ENCODE measurements at places on chromosomes 7 and 10. TPM values are rescaled to one million over a fixed set of nuclear protein-coding genes. Genes with fewer than 3 reads are reported as not detected.

PPP1R17 gene
- total RNA-seq: not detected

TPST1 gene
- 16.7 TPM for total RNA-seq

UPK3B gene
- 16.6 TPM for total RNA-seq

DNA sequence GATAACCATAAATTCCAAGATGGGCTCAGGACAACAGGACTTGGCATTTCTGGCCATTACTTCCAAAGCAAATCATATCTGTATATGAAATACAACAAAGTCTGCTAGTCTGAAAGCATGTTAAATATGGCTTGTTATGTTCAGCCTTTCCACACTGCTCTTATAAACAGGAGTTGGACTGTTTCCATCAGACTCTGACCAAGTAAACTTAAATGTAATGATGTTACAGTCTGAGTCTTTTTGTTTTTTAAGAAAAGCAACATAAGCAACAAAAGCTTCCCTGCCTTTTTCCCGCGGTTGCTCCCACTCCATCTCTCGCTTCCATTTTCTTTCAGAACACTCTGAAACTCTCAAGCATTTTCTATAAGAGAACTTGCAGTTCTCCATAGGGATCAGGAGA, 8.1 kb upstream of the CDCA7L start:
- DNase-seq: no peak
- H3K36me3 ChIP-seq: no peaks in the 10 kb centered on the region
- no peaks in the 10 kb centered on the region for H3K4me1 ChIP-seq
- no peak overlapping the region for H3K4me3 ChIP-seq
- H3K27me3 ChIP-seq: no peaks in the 10 kb centered on the region

SGMS1 gene
- 72.3 TPM for total RNA-seq

UMAD1 gene
- 21.6 TPM for total RNA-seq

- no peak for DNase-seq
- H3K27ac ChIP-seq: no peak overlapping the region
- no peaks in the 10 kb centered on the region for H3K36me3 ChIP-seq
- no peaks in the 10 kb centered on the region for H3K27me3 ChIP-seq
- no peak overlapping the region for H3K4me3 ChIP-seq
Measured at GRCh38 chr7:36755484-36755883, 31.2 kb upstream of the AOAH start.

- DNase-seq: no peak
- no peaks in the 10 kb centered on the region for H3K4me1 ChIP-seq
- H3K27me3 ChIP-seq: no peaks in the 10 kb centered on the region
- no peak overlapping the region for H3K27ac ChIP-seq
Measured at GRCh38 chr10:16910793-16911164, 93.6 kb upstream of the RSU1 start.

GRCh38 chr7:139948587-139949335, 114.0 kb downstream of the PARP12 start:
- no peaks in the 10 kb centered on the region for H3K36me3 ChIP-seq
- no peak overlapping the region for H3K27ac ChIP-seq
- H3K4me1 ChIP-seq: no peaks in the 10 kb centered on the region

NUTM2E gene
- not detected for total RNA-seq

CHCHD2 gene
- total RNA-seq: 199 TPM

BLNK gene
- total RNA-seq: 11.2 TPM

HYAL4 gene
- not detected for total RNA-seq

- H3K4me1 ChIP-seq: no peaks in the 10 kb centered on the region
- no peaks in the 10 kb centered on the region for H3K27me3 ChIP-seq
- no peak overlapping the region for H3K4me3 ChIP-seq
- no peak for DNase-seq
- H3K36me3 ChIP-seq: no peaks in the 10 kb centered on the region
Measured at GRCh38 chr7:25809441-25809840, 342.6 kb upstream of the NFE2L3 start.

DNA sequence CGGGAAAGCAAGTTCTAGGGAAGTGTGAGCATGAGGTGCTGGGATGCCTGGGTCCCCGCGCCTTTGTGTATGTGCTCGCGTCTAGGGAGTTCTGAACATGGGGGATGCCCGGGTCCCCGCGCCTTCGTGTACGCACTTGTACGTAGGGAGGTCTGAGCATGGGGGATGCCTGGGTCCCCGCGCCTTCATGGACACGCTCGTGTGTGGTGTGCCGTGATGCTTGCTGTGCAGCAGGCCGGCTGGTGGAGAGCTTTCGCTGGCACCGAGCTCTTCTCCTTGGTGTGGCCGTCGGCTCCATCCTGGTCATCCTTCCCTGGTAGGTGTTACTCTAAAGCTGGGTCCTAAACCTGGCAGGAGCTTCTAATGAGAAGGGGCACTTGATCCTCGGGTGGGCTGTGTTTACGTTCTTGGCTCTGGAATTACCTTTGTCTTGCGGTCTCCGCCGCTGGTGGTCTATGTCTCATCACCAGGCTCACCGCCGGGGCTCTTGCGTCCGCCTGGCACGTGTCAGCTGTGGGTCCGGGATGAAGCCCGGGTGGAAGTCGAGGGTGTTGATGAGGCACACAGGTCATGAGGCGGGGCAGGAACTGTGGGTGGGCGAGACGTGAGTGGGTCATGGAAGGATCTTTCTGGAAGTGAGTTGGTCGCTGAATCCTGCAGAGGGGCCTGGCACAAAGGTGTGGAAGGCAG, 63.5 kb downstream of the DNAJB6 start:
- no peak overlapping the region for H3K4me3 ChIP-seq
- H3K36me3 ChIP-seq: peaks cover 53% of the 10 kb centered on the region
- DNase-seq: no peak
- H3K27me3 ChIP-seq: no peaks in the 10 kb centered on the region
- H3K4me1 ChIP-seq: peaks cover 28% of the 10 kb centered on the region

GRCh38 chr10:110421512-110422138, 76.1 kb upstream of the DUSP5 start:
- DNase-seq: no peak
- no peaks in the 10 kb centered on the region for H3K36me3 ChIP-seq
- H3K4me3 ChIP-seq: no peak overlapping the region
- no peaks in the 10 kb centered on the region for H3K27me3 ChIP-seq

CDH23 gene
- total RNA-seq: 9.4 TPM

WNT8B gene
- total RNA-seq: 0.18 TPM

DNA sequence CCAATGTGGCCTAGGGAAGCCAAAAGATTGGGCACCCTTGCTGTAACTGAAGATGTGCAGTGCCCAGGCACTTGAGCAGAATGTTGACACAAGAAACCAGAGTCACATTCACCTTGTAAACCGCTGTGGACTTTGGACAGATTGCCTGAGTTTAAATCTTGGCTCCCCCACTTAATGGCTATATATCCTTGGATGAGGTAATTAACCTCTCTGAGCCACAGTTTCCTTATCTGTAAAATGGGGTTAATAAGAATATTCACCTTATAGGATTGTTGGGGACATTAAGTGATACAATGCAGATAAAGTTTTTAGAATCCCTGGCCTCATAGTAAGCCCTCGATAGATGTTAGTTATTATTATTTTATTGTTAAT, 331.0 kb downstream of the LRMDA start:
- no peaks in the 10 kb centered on the region for H3K27me3 ChIP-seq
- H3K4me1 ChIP-seq: no peaks in the 10 kb centered on the region
- DNase-seq: no peak
- no peak overlapping the region for H3K27ac ChIP-seq
- H3K4me3 ChIP-seq: no peak overlapping the region

GRCh38 chr7:70092314-70093204, 494.3 kb downstream of the AUTS2 start:
- no peak for DNase-seq

DNA sequence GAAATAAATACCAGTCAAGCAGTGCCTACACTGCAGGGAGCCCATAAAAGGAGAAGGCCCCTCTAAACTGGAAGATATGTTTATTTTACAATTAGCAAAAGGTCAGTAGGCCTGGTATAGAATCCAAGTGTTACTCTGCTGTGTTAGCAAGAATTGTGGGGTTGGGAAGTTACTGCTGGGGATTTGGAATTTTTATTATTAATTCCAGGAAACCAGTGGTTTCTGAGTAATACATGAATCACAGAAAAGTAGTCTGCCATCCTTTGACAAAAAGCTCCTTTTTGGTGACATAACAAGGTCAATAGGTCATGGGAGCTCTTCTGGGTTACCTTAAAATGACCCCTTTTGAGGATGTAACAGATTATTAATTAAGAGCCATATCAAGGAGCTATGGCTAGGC, 67.4 kb downstream of the ZNF92 start:
- H3K36me3 ChIP-seq: no peaks in the 10 kb centered on the region
- H3K27ac ChIP-seq: no peak overlapping the region
- DNase-seq: no peak
- H3K4me1 ChIP-seq: no peaks in the 10 kb centered on the region
- H3K27me3 ChIP-seq: no peaks in the 10 kb centered on the region

PTN gene
- 6.3 TPM for total RNA-seq

DNA sequence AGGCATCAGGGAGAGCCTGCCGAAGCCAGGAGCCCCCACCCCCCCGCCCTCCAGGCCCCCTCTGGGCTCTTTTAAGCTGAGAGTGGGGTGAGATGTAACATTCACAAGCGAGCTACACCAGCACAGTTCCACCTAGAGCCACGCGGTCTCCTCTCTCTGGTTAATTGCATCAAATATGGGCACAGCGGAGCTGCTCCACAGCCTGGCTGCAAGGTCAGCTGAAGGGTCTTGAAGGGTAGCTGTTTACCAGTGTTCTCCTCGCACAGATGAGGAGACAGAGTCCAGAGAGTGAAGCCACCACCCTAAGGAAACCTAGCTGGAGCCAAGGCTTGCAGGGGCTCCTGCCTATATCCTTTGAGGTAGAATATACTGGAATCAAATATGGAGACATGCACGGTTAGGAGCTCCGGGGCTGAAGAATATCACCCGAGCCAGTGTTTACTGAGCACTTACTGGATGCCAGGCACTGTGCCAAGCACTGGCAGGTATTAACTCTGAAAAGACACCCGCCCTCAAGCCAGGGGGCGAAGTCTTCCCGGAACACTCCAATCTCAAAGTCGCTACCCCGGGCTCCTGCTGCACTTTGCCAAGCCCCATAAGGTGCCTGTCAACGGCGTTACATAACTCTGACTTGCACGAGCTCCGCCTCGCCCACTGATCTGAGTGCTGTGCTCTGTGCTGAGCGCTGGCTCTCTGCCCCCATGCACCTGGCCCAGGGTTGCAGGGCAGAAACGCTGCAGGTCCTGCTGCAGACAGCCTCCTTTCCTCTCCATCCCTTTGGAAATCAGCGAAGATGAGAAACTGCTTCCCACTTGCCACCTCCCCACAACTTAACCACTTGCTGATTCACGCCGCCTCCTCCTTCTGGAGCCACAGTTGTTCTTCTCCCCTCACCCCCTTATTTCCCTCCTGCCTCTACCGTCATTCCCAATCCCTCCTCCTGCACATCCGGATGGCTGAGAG, 5.4 kb downstream of the CHST15 start:
- no peaks in the 10 kb centered on the region for H3K27me3 ChIP-seq
- peak; percentile 88 for DNase-seq
- H3K27ac ChIP-seq: peak overlapping the region; percentile 24
- H3K36me3 ChIP-seq: no peaks in the 10 kb centered on the region

FAM20C gene
- 42.9 TPM for total RNA-seq

- H3K36me3 ChIP-seq: no peaks in the 10 kb centered on the region
- no peak for DNase-seq
- no peaks in the 10 kb centered on the region for H3K27me3 ChIP-seq
- H3K27ac ChIP-seq: no peak overlapping the region
- no peak overlapping the region for H3K4me3 ChIP-seq
- H3K4me1 ChIP-seq: no peaks in the 10 kb centered on the region
Measured at GRCh38 chr7:118862740-118863139, 638.2 kb downstream of the ANKRD7 start.

AOC1 gene
- 1.7 TPM for total RNA-seq

GRCh38 chr10:75250934-75251333, 15.2 kb upstream of the COMTD1 start:
- H3K36me3 ChIP-seq: no peaks in the 10 kb centered on the region
- no peak for DNase-seq
- H3K27ac ChIP-seq: no peak overlapping the region
- H3K4me1 ChIP-seq: peaks cover under 1% of the 10 kb centered on the region
- no peaks in the 10 kb centered on the region for H3K27me3 ChIP-seq
- H3K4me3 ChIP-seq: no peak overlapping the region

DNA sequence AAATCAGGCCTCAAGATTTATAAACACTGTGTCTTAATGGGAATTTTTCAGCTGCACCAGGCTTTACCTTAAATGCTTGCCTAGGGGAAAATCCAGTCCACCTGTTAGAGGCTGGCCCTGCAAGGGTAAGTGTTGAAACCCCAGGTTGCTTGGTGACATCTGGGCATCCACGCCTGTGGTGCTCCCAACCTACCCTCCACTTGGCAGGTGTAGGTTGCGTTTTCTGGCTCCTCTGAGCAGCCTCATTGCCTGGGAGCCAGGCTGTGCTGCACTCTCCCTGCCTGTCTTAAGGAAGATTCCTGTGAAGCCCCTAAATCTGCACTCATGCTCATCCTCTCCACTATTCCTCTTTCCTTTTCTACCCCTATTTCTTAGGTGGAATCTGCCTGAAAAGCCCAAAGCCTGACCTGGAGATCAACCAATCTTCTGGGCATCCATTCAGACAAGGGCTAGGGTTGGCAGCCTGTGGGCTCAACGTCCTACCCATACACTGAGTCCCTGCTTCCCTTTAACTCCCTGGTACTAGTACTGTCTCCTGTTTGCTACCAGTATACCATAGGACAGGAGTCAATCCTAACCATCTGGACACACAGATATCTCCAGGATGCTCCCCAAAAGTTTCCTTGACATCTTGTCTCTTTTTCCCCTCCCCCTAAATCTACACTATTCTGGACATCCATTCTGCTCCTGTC, 150.4 kb downstream of the PDE1C start:
- H3K27ac ChIP-seq: no peak overlapping the region
- H3K4me3 ChIP-seq: no peak overlapping the region
- H3K27me3 ChIP-seq: no peaks in the 10 kb centered on the region

- DNase-seq: no peak
- peaks cover 7% of the 10 kb centered on the region for H3K27me3 ChIP-seq
- H3K27ac ChIP-seq: no peak overlapping the region
- H3K4me3 ChIP-seq: no peak overlapping the region
- H3K36me3 ChIP-seq: no peaks in the 10 kb centered on the region
- no peaks in the 10 kb centered on the region for H3K4me1 ChIP-seq
Measured at GRCh38 chr10:131760416-131761166, 140.2 kb upstream of the PPP2R2D start.
